Sigmoid colon (tissue), 7 donors: ENCODE measurements at places on chromosomes 1 and 21.

DNA sequence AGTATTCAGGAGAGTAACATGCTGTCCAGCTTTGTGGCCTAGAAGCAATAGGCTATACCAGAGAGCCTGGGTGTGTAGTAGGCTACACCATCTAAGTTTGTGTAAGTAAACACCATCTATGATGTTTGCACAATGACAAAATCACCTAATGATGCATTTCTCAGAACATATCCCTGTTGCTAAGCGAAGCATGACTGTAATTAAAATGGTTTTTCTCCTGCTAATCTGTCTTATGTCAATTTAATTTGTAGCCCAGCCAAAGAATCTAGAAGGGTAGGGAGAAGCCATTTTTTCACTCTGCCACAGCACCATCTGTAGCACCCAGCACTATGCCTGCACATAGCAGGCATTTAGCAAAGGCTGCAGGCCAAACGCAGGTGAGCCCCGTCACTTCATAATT is 2.0 kb upstream of the TTC24 start:
- DNase-seq, result peak; percentile 2

DNA sequence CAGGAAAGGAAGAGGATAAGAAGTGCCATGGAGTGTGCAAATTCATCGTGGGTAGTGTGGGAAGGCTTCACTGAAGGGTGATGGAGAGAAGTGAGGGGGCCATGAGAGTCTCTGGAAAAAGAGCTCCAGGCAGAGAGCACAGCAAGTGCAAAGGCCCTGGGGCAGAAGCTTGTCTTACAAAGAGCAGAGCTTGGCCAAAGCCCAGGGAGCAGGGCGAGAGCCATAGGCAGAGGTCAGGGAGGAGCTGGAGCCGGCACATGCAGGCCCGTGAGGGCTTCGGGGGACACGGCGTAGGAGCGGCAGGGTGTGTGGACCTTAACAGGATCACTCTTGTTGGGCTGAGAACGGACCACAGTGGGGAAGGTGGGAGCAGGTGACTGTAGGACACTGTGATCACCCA is 83.7 kb upstream of the EDN2 start:
- DNase-seq, result no peak

- DNase-seq, result no peak
These were observed 6.0 kb downstream of the CYB561D1 start for GRCh38 chr1:109499661-109500536.

GRCh38 chr1:162631546-162632191 is 595 bp upstream of the DDR2 start:
- peak; percentile 79 for DNase-seq

DNA sequence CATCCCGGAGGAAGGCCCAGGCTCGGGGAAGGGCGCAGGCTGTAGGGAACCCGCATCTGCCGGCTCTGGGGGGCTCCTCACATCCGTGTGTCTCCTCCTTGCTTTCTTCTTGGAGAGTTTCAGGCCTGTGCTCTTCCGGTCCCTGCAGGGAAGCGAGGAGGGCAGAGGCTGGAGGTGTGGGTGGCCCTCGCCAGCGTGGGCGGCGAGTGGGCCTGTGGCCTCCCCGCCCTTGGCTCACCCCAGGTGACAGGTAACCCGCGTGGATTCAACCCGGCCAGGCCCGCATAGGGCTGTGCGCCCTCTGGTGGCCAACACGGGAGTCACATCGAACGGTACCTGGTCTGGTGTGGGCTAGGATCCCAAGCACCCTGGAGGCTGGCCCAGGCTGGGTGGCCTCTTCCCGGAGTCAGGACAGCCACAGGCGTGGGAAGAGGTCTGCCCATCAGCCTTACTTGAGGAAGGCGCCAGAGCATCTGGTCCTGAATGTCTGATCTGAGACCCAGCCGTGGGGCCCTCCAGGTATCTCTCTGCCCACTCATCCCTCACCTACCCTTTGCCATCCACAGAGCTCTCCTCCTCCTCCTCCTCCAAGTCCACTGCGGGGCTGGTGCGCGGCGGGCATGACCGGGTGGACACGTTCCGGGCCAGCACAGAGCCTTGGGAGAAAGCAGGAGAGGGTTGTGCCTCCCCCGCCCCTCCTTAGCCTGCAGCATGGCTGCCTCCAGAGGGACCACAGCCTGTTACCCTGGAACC is 9.6 kb upstream of the TNFRSF25 start:
- no peak for DNase-seq

DNA sequence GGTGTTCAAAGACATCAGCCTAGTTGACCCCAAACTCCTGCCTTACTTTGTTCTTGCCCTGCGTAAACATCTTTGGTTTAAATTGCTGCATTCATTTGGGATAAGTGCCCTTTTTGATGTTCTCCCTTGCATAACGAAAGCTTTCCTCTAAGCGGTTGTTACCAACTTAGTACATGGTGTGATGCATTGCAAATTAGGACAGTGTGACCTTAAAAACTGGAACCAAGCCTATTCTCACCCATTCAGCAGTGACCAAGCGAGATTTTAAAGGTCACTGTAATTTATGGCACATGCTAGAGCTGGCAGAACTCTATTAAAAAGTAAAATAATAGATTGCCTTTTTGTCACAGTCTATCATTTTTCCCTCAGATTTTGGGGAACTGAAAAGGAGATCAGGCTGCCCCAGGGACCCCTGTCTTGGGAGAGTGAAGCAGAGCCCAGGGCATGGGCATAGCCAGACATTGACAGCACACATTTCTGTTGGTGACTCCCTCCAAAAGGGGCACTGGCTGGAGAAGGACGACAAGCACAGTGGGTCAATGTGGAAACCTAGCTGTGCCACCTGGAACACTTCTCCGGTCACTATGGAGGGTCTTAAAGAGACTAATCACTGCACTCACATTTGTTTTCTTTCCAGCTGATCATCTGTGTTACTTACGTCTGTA is 63.9 kb downstream of the KCNK1 start:
- no peak for DNase-seq

- DNase-seq, result no peak
These were observed 607.9 kb downstream of the PTPRC start for GRCh38 chr1:199246716-199247115.

- no peak for DNase-seq
These were observed 480.6 kb downstream of the CAMTA1 start for GRCh38 chr1:7265771-7266371.

DNA sequence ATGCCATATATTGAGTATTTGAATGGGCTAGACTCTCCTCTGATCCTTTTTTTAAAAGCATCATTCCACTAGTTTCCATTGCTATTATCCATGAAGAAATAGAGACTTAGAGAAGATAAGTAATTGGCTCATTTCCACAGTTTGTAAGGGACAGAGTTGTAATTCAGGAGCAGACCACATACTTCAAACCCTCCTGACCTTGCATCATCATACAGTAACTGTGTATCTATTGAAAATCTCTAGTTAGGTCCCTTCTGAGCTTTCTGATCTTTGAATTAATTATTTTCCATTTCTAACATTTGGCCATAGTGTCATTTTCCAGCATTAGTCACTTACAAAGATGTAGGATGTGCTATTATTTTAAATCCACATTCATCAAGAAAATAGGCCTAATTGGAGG is 386.5 kb upstream of the ST6GALNAC5 start:
- DNase-seq, result no peak

GRCh38 chr21:25578056-25578961 is 29.0 kb downstream of the MRPL39 start:
- no peak for DNase-seq

DNA sequence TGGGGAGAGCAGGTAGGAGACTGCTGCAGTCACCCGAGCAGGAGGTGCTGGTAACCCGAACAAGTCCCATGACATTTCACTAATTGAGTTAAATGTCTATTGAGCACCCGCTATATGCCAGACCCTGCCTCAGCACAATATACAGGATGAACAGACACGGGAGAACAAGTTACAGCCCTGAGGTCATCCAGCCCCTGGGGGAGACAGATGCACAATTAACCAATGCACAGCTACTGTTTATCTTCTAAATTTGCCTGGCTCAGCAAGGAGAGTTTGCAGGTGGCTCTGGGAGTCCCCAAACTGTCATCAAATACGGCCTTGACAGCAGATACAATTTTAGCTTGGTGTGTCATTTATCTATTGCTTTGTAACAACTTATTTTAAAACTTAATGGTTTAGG is 18.1 kb downstream of the CITED4 start:
- DNase-seq, result no peak

- DNase-seq, result no peak
These were observed 38.2 kb downstream of the ACTN2 start for GRCh38 chr1:236724506-236724905.

GRCh38 chr1:16243215-16243610 is 6.2 kb upstream of the CPLANE2 start:
- peak; percentile 64 for DNase-seq

DNA sequence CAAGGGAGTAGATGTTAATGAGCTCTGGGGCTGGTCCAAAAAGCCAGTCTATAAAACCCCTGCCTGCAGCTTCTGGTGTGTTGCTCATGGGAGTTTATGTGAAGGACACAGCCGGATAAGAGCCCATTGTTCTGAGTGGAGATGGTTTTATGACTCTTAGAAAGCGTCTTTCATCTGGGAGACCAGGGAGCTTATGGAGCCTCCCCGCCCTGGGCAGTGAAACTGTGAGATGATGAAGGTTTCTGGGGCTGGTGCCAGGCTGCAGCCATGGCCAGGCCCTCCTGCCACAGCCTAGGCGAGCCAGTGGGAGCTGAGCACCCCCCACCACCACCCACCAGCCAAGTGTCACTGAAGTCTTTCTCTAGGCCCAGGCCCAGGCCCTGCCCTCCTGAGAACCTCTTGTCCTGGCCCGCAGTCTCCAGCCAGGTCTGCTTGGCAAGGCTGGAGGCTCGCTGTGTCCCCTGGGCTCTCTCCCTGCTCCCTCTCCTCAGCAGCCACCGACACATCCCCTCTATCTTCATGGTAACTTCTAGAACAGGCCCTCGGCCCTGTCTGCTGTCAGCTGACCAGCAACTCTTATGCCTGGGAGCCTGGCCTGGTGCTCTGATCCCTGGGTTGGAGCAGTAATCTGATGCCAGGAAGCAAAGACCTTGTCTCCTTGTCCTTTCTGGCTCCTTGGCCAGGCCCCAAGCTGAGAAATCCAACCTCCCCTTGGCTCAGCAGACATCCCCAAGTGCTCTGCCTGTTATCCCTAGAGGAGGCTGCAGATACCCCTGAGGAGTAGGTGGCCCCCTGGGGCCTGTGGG is 7.6 kb upstream of the ARHGEF10L start:
- peak; percentile 97 for DNase-seq

GRCh38 chr1:201361652-201362504 is 15.6 kb downstream of the TNNT2 start:
- no peak for DNase-seq

GRCh38 chr1:63922848-63923247 is 149.0 kb downstream of the ROR1 start:
- no peak for DNase-seq

- no peak for DNase-seq
These were observed 69.6 kb downstream of the OSBPL9 start for GRCh38 chr1:51686450-51686849.

- DNase-seq, result no peak
These were observed 213.6 kb upstream of the ESRRG start for GRCh38 chr1:216936779-216937178.

DNA sequence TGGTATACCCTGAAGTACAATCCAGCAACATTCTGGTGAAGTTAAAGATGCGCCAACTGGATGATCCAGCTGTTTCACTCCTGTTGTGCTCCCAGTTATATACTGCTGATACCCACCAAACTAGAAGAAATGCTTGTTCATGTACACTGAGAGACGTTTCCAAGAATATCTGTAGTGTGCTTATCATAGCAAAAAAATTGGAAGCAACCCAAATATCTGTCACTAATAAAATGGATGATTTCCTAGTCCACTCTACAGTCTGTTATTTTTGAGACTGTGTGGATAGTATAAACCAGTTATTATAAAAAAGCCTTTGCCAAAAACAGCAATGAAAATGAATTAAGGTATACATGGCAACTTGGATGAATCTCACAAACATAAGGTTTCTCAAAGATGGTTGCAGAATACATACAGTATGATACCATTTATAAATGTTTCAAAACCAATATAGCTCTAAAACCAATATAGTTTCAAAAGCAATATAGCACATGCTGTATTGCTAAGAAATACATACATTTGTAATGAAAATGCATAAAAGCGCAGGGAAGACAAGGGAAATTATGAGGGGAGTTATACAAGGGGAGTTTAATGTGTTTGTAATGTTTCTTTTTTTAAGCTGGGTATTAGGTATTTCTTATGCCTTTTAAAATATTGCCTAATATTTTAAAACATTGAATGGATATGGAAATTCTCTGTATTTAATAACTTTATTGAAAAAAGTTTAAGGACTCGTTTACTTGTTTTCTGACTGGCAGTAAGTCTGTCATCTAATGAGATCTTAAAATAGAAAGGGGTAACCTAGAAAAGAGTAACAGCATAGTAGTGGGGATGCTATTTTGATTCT is 36.5 kb downstream of the GPSM2 start:
- no peak for DNase-seq

DNA sequence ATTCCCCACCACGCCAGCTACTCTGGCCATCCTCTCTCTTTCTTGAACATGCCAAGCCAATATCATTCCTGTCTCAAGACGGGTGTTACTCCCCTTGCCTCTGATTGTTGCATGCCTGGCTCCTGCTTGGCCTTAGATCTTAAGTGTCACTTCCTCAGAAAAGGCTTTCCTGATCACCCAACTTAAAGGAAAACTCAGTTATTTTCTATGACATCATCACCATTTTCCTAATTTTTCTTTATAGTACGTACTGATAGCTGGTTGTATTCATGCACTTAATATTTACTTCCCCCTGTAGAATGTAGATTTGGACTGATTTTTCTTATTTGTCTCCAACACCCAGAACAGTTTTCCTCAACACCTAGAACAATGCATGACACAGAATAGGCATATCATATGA is 123.8 kb upstream of the TSPAN2 start:
- DNase-seq, result no peak

GRCh38 chr1:53642215-53642555 is 96.8 kb downstream of the GLIS1 start:
- DNase-seq, result peak; percentile 19

DNA sequence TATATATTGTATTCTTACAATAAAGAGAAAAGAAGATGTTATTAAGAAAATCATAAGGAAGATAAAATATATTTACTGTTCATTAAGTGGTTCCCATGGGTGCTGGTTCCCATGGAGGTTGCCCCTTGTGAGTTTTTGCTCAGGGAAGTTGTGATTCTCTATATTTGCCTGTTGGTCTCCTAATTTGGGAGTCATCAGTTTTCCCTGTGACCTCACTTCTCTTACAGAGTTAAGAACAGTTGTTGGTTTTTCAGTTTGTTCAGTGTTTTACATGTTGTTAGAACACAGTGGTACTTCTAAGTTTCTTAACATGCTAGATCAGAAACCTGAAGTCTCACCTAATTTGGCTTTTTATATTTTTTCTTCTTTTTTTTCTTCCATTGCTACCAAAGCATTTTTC is 109.2 kb downstream of the OSBPL9 start:
- no peak for DNase-seq

GRCh38 chr21:15653710-15654109 is 76.1 kb upstream of the USP25 start:
- DNase-seq, result no peak

- no peak for DNase-seq
These were observed 18.7 kb downstream of the HEYL start for GRCh38 chr1:39620659-39621165.

- peak; percentile 78 for DNase-seq
These were observed 23.3 kb downstream of the NAV1 start for GRCh38 chr1:201562257-201562656.
